ENCODE measurements at places on chromosomes 12 and 14.

GRCh38 chr14:58763210-58763609 is 125.4 kb downstream of the DACT1 start:
- no peak for DNase-seq

- no peak for DNase-seq
Measured at GRCh38 chr12:40917561-40917960, 225.3 kb downstream of the CNTN1 start.

DNA sequence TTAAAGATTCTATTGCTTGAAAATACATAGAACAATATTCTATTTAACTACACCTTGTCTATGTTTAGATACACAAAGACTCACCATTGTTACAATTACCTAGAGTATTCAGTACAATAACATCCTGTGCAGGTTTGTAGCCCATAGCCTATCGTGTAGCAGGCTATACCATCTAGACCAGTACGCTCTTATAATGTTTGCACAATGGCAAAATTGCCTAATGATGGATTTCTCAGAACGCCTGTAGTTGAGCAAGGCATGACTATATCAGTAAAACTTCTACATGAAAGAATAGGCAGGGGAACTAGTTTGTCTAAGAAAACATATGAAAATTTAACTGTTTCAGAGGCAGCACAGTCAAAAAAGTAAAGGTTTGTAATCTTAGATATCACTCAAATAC is 375.9 kb downstream of the DAD1 start:
- no peak for DNase-seq

- no peak for DNase-seq
Measured at GRCh38 chr12:74988156-74988555, 221.5 kb downstream of the KCNC2 start.

DNA sequence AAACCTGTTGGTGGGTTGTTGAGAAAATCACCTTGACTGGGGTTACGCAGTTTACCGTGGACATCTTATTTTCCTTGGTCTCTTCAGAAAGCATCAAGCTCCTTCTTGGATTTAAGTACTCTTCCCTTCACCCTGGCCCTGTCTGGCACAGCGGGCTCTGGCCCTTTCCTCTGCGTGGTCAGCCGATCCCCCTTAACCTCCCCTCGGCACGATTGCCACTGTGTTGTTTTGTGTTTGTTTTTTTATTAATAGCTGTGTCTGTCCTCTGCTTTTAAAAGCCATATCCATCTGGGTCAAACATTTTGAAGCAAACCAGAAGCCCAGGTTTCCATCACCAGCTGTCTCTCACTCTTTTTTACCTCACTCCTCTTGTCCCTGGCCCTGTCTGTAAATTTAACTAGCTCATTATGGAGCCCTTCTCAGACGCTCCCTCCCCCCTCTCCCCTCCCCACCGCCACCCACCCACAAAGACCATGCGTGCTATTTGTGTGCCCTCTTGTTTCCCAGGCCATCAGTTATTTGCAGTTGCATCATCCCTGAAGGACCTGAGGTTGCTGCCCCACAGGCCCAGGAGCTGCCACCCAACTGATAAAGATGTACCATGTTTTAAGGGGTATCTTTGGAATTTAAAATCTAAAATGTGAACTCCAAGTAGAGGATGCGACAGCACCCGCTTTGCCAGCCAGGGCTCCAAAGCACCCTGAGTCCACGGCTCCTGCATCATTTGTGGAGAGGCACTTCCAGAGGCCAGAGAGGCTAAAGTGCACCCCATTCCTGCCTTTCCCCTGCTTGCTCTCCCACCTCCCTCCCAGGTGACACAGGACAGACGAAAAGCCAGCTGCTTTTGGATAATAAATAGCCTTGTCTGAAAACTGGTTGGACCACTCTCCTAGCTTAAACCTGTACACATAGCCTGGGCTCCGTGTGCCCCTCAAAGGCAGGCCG is 3.9 kb downstream of the BCL11B start:
- DNase-seq, result no peak

DNA sequence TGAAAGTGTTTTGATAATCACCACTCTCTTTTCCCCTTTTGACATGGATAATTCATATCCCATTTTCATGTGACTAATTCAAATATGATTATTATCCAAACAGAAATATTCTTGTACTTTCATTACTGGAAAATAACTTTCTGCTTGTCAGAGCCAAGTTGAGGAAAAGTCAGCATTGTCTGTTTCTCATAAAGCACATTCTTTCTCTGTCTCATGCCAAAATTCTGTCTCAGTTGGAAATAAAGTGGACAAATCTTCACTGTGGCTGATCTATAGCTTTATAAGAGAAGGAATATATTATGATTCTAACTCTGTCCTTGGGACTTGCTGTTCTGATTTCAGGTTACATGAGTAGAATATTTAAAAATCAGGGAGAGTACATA is 22.7 kb upstream of the PRICKLE1 start:
- no peak for DNase-seq

GRCh38 chr14:89957791-89958190 is 2.1 kb downstream of the TDP1 start:
- DNase-seq, result no peak

DNA sequence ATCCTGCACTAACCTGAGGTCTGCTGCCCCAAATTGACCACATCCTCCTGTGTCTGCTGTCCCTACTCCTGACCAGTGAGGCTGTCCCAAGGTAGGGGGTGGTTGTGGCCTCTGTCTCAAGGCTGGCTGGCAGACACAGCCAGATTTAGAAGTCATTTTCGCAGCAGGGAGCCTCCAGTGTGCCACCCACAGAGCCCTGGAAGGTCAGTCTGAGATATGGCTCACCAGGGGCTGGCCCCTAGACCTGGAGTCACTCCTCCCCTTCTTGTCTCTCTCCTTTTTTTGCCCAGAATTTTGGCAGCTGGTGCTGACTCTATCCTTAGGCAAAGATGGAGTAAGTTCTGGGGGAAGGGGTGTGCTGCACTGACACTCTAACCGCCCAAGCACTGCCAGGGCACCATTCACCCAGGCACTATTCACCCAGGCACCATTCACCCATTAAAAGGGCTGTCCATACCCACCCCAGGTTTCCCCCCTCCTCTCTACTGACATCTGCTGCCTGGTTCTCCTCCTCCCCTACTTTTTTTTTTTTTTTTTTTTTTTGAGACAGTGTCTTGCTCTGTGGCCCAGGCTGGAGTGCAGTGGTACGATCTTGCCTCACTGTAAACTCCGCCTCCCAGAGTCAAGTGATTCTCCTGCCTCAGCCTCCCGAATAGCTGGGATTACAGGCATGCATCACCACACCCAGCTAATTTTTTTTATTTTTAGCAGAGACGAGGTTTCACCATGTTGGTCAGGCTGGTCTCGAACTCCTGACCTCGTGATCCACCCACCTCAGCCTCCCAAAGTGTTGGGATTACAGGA is 7.7 kb downstream of the DDN start:
- no peak for DNase-seq

GRCh38 chr12:49651855-49652254 is 28.5 kb downstream of the PRPF40B start:
- DNase-seq, result no peak

GRCh38 chr14:67571275-67571990 is 28.6 kb downstream of the PIGH start:
- no peak for DNase-seq

- DNase-seq, result no peak
Measured at GRCh38 chr12:69898236-69898635, 73.2 kb downstream of the MYRFL start.

GRCh38 chr14:103834956-103835355 is 12.4 kb downstream of the PPP1R13B start:
- no peak for DNase-seq

- DNase-seq, result no peak
Measured at GRCh38 chr14:105414456-105415371, 4.9 kb upstream of the MTA1 start.

DNA sequence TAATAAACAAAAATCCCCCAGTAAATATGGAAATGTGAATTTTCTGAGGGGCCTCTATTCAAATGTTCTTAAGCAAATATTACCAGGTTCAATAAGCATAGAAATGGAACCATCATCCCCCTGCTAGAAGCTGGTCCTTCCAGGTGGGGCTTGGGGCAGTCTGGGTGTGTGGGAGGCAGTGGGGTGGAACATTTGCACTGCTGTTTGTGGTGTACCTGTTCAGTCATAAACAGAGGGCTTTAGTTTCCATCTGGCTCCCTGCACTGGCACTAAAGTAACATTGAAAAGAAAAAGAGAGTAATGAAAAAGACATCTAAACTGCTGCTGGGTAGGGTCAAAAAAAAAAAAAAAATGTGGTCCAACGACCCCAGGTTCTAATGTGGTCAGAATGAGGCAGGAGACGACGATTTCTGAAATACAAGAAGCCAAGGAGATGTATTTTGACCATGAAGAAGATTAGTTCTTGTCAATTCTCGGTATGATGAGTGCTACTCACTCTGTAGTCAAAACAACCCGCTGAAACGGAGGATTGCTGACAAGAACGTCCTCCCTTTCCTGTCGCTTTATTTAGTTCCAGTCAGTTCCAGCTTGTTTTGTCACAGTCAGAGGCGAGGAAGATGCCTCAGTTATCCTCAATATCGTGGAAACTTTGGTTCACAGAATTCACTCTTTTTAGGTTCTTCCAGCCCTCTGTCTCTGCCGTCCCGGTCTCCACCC is 44.2 kb upstream of the MANSC4 start:
- no peak for DNase-seq
